Upper lobe of left lung (tissue), 6 donors: ENCODE measurements at places on chromosomes 16 and 17.

GRCh38 chr17:28573966-28574480, 2.7 kb downstream of the ALDOC start:
- DNase-seq, result no peak

- DNase-seq, result no peak
Measured at GRCh38 chr16:52773026-52773425, 226.1 kb upstream of the TOX3 start.

GRCh38 chr16:2879854-2880508, 3.0 kb upstream of the FLYWCH2 start:
- no peak for DNase-seq

- no peak for DNase-seq
Measured at GRCh38 chr16:78102122-78102660, 2.7 kb downstream of the WWOX start.

- peak; percentile 66 for DNase-seq
Measured at GRCh38 chr17:77376795-77377709, 236.3 kb downstream of the SEC14L1 start.
